ENCODE measurements at places on chromosomes 7 and 10.

DNA sequence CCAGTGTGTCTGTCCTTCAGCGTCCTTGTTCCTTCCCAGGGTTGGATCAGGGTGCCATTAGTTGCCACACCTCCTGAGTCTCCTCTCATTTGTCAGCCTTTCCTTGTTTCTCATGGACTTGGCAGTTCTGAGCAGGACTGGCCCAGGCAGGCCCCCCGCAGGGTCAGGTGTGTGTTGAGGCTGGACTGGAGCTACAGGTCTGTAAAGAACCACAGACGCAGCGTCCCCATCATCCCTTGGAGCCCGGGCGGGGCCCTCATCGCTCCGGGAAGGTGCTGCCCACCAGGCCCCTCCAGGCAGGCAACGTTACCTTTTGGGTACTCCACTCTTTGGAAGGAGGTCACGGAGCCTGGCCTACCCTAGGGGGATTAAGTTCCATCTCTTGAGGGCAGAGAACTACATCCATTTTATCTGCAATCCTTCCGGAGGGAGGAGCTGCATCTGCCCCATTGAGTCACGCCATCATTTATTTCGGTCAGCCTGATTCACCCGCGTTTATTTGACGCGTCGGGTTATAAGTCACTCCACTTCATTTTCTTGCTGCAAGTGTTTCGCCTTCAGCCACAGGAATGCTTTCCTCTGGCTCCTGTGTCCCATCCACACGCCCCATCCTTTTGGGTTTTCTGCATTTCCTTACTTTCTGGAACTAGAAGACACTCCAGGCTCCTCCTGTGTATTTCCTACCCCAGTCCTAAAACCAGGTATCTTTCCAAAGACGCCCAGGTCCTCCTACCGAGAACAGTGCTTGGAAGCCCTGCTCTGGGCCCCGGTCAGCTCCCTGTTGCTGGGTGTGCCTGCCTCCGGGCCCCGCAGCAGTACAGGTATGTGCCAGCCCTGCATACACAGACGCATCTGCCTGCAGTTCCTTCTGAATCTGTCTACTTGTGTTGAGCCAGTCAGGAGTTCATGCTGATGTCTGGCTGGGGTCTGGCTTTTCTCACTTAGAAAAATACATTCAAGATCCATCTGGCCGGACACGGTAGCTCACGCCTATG is 141.9 kb downstream of the MAD1L1 start:
- no peak for DNase-seq

DNA sequence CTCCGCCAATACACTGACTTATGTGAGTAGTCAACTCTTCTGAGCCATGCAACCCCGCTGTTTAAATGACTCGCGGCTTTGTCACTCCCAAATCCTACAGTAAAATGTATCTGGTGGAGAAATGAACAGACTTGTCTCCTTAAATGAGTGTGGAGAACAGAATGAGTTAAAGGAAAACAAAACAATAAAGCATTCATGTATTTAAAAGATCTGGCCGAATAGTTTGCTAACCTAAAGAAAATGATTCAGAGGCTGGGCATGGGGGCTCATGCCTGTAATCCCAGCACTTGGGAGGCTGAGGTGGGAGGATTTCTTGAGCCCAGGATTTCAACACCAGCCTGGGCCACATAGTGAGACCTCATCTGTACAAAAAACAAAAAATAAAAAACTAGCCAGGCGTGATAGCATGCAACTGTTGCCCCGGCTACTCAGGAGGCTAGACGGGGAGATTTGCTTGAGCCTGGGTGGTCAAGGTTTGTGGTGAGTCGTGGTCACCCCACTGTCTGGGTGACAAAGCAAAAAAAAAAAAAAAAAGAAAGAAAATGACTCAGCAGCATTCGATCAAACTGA is 86.5 kb upstream of the PFKP start:
- no peak for DNase-seq

GRCh38 chr10:94443047-94443446 is 40.7 kb downstream of the TBC1D12 start:
- DNase-seq: no peak

DNA sequence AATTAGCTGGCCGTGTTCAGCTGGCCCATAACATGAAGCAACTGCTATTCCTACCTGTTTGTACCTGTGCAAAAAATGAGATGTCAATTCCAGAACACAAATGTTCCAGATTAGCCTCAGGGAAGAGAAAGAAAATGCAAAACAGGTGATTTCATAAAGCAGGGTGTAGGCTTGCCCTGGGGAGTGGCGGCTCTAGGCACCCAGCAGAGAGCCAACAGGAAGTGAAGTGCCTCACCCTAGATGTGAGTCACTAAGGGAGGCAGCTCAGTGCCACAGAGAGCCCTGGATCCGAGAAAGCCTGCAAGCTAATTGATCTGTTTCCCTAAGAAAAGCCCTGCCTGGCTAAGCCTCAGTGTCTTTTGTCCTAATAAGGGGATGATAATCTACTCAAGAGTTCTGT is 240.0 kb downstream of the ARHGAP21 start:
- DNase-seq: no peak

DNA sequence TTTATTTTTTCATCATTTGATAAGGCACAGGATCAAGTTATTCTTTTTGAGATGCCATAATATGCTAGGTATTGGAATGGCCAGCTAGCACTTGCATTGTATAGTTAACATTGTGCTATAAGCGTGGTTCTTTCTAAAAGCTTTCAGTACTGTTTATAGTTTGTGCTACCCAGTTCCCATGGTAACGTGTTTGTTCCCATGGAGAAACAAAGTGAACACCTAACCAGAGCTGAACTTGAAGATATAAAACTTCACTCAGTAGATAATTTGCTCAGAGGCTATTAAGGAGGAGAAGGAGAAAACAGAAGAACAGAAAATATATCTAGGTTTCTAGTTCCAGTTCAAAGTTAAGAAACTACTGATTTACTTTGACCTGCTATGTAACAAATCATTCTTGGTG is 23.6 kb upstream of the ITGB8 start:
- no peak for DNase-seq

DNA sequence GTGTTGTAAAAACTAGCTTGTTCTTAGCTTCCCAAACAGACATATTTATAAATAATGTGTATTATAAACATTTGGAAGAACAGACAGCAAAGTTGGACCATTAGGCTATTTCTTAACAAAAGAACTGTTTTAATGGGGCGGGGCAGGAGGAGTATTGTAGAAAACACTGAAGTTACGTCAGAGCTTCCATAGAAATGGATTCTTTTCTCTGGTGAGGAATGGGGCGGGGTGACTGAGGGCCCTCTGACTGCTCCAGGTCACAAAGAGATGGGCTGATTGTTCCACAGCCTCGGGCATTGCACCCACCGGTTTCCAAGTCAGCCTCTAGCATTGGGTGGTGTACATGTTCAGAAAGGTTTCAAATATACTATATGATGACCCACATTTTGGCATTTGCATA is 36.8 kb upstream of the ADAM12 start:
- no peak for DNase-seq

DNA sequence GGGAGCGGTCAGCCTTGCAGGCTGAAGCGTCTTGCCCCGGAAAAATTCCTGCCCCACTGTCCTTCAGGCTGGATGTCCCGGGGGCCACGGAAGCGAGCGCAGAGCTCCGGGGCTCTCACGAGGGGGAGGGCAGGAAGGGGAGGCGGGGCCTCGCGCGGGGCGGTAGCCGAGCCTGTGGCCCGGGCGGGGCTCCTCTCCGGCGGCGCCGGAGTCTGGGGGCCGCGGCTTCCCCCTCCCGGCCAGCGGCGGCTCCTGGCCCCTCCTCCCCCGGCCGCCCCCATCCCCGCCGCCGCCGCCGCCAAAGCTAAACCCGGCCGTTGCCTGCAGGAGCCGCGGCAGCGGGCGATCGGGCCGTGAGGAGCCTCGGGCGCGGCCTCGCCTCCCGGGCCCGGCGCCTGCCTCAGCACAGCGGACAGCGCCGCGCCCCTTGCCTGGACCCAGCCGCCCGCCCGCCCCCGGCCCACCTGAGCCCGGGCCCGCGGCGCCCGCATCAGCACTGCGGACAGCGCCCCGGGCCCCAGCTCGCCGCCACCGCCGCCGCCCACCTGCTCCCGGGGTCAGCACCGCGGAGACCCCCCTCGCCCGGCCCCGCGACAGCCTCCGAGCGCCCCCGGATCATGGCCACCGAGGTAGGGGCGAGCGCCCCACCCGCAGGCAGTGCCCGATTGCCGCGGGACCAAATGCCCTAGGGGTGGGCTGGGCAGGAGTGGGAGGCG is at the start of gene GOLGA7B:
Gene GOLGA7B (plus strand): TSS at position 157 of the 716 bp plus-strand sequence. CDS start 461 bp downstream, at position 618.
- no peak for DNase-seq

GRCh38 chr10:17859492-17860156 is 50.5 kb downstream of the MRC1 start:
- DNase-seq: no peak

DNA sequence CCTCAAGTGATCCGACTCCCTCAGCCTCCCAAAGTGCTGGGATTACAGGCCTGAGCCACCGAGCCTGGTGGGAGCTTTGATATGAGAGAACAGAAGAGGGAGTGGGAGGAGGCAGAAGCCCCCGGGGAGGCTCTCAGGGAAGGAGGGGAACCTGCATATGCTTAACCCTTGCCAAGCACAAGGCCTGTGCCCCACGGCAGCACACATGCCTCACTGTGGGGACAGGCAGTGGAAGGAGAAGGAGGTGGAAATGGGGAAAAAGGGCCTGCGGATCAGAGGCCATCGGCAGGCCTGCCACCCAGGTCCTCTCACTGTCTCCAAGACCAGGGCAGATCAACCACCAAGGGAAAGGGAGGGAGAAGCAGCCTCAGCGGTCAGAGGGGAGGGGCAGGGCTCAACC is 7.2 kb upstream of the GRID1 start:
- DNase-seq: no peak

- no peak for DNase-seq
Measured at GRCh38 chr10:75191821-75192568, 18.6 kb upstream of the VDAC2 start.

Data from stimulated activated CD8-positive, alpha-beta memory T cell treated with anti-CD3 and anti-CD28 coated beads, Interleukin-7, amount 100 ng/mL, for 48 hours (primary cell).